ENCODE measurements at places on chromosomes 5 and 9.
A peak's percentile ranks its signal among the peaks of the same experiment; 100 is the strongest.

GRCh38 chr5:66840511-66841013 lies 244.4 kb downstream of the MAST4 start:
- DNase-seq = no peak

- no peak for DNase-seq
Observed at GRCh38 chr9:116647515-116647809, 39.6 kb upstream of the TRIM32 start.

GRCh38 chr9:104836235-104836634 lies 72.3 kb downstream of the NIPSNAP3B start:
- DNase-seq = peak; percentile 47

DNA sequence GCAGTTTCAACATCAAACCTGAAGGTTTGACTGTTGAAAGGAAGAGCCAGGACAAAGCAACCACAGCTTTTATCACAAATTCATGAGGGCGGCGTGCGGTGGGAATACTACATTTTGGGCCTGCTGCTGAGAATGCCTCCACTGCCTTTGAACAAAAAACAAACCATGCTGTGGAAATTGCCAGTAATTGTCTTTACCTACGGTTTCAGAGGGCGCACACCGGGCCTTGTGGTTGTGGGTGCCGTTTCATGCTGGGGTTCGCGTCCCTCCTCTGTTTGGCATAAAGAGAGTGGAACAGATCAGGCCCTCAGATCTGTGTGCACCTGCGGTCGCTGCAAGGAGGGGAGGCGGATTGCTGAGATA lies 27.6 kb upstream of the TCF7 start:
- DNase-seq = no peak

DNA sequence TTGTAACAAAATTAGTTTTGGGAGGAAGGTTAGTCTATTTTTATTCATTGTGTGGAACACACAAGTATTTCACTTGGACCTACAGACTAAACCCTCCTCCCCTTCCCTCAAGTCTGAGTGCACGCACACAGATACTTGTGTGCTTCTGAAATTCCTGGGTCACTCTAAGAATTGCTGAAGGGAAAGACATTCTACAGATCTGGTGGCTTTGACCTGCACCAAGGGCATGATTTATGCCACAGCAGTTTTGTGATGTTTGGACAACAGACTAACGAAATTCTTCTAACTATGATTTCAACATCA lies 150.5 kb downstream of the ARL15 start:
- peak; percentile 59 for DNase-seq

DNA sequence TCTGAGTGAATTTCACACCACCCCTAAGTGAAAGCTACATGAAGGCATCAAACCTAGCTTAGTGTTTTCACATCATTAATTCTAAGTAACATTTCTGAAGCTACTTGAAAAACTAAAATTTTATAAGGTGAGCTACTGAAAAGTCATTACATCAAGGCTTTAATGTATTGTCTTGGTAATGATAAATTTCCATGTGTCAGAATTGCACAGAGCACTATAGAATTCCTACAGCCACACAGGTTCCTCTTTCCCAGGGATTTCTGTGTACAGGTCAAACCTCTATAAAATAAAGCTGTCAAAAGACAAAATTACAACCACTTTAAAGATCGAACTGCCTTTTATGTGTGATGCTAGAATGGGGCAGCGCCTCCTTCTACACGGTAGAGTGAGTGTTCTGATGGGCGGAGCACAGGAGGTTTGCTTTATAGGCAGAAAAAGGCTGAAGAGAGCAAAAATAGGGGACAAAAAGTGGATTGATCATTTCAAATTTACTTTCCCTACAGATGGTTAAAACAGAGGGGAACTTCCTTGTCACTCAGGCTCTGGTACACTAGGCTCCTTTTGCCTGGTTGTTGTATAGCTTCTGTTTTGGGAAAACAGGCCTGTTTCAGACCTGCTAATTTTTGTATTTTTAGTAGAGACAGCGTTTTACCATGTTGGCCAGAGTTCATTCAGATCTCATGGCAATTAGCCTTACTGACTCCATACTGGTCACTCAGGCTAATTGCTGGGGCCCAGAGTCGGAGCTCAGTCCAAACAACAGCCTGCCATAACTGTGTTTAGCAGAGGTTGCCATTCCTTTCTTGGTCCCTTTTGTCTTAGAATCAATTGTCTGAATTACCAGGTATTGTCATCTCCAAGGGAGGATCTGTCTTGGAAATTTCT lies 102.5 kb upstream of the BASP1 start:
- no peak for DNase-seq

GRCh38 chr5:59260973-59261372 lies 632.6 kb downstream of the PDE4D start:
- no peak for DNase-seq

DNA sequence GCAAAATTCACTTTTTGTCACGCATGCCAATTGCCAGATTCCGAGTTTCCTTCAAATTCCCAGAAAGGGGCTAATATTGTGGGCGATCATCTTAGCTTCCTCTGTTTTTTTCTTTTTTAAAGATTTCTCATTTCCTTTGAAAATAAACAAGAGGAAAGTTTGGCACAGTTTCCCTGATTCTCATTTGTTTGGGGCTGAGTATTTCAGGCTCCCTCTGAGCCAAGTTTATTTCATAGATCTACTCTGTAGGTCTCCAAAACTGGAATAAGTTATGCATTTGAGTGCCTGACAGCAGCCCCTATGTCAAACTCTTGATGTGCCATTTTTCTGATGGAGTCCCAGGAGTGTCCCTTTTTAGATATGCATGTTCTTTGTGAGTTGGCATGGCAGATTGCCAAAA lies 1297.2 kb upstream of the WWC1 start:
- no peak for DNase-seq

- DNase-seq = peak; percentile 61
Observed at GRCh38 chr5:135986891-135987401, 32.2 kb upstream of the LECT2 start.

GRCh38 chr5:167798448-167798847 lies 493.0 kb upstream of the WWC1 start:
- peak; percentile 35 for DNase-seq

DNA sequence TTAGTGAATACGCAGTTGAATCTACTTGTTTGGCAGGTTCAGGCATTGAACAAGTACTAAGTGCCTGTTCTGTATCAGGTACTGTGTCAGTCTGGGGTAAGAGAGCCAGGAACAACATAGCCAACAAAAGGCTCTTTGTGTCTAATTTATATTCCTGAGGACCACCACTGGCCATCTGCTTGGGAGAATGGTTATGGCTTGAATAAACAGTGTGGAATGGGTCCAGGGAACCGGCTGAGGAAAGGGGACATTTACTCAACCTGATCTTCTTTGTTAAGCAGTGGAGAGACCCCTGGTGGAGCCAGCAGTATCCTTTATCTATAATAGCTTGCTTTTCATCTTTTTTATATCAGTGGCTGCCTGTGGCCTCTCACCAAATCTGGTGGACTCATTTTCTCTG lies 38.6 kb downstream of the EXOSC2 start:
- DNase-seq = no peak

DNA sequence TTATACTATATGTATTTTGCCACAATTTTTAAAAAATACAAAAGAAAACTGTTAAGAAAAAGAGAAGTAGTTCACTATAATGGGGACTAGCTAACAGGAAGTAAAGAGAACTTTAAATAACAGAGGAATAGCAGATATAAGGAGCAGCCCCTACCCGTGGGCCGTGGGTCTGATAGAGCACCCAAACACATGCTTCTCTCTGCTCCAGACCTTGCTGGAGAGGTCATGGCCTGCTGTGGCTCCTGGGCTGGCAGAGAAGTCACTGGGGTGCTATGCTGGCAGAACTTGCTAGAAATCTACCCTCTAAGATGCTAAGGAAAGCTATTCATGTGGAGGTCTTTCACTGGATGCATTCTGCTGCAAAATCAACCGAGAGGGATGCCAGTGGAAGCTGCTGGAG lies 10.0 kb upstream of the TNFAIP8 start:
- no peak for DNase-seq

DNA sequence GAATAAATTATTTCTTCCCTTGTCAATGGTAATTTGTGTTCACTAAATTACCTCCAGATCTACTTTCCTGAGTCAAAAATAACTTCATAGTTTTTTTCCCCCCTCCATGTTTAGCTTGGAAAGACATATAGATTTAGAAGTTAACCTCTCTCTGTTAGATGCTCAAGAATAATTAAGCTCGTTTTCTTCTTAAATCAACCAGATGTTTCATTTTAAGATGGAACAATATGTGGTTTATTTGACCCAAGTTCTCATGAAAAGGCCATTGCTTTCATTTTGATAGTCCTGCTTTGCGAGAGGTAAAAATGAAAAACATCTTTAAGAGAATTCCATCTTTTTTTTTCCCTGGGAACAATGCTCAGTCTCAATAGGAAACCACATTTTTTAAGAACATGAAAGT lies 27.7 kb upstream of the GAS1 start:
- DNase-seq = peak; percentile 48

GRCh38 chr5:80128141-80128540 lies 93.0 kb downstream of the THBS4 start:
- DNase-seq = peak; percentile 86

DNA sequence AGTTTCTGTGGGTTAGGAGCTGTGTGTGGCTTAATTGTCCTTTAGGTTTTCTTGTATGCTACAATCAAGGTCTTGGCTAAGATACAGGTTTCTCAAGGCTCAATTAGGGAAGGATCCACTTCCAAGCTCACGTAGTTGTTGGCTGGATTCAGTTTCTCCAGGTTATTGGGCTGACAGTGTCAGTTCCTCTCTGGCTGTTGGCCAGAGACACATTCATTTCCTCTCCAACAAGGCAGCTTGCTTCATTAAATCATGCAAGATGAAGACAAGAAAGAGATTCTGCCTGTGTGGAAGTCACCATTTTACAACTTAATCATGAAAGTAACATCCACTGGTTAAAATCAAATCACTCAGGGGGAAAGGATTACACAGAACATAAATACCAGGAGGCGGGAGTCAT lies 275.7 kb upstream of the KIF2A start:
- DNase-seq = no peak

DNA sequence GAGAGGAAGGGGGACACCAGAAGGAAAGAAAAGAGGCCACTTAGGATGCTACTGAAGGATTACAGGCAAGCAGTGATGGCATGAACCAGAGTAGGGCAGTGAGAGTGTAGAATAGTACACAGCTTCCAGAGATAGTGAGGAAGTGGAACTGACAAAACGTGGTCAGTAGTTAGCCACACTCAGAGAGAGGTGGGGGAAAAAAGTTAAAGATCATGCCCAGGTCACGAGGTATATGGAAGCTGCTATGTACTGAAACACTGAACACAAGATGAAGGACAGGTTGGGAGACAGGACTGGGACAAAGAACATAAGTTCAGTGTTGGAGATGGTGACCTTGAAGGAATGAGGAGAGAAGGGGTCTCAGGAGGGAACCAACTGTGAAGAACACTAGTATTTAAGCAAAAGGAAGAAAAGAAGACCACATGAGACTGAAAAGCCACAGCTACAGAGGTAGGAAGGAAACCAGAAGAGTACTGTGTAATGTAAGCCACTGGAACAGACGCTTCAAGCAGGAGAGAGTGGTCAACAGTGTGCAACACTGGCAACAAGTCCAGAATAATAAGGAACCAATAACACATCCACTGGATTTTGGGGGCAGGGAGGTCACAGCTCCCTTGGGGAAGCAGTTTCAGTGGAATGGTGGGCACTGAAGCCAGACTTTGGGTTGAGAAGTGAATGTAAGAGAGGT lies 45.5 kb downstream of the ELL2 start:
- DNase-seq = no peak

GRCh38 chr5:128674837-128675446 lies 136.9 kb upstream of the FBN2 start:
- peak; percentile 74 for DNase-seq

DNA sequence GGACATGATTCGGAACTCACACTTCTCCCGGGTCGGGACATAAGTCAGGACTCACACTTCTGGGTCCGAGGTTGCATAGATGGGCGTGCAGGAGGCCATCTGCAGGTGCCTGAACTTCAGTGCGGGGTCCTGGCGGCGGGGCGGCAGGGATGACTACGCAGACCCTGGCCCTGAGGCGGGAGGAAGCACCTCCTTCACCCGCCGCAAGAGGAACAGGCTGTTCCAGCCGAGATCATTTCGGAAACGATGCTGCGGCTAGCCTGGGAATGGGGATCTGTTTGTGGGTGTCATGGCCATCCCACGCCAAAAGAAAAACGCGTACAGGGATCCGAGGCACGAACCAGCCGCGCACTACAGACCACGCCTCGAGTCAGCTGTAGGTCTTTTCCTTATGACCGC lies 196.6 kb downstream of the TTLL11 start:
- DNase-seq = peak; percentile 43

DNA sequence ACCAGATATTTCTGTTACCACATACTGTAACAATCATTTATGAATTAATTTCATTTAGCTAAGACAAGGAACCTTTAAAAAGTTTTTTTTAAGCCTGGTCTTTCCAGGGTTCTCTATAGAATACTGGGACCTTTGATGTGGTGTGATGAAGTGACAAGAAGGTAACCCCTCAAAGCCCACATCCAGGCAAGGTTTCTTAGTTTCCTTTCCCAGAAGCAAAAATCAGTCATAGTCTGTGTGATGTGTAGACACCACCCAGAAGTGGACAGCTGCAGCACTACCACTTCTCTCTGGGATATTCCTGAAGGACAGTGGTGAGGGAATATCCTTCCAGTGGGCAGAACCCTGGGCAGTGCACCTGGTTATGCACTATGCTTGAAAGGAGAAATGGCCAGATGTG lies 115.6 kb downstream of the TTC39B start:
- no peak for DNase-seq

DNA sequence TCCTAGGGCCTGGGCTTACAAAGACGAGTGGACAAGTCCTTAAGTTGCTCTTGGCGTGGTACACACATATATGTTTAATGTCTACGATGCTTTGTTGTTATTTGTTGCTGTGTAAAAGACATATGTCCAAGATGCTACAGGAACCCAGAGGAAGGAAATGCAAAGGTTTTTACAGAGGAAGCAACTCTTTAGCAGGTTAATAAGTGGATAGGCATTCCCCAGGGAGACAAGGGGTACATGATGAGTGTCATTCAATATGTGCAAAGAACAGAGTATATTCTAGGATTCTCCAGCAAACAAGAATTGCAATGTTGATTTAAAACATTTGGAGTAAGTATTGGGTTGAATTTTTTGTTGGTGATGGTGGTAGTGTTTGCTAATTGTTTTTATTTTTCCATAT lies 92.1 kb downstream of the PIP5K1B start:
- no peak for DNase-seq

DNA sequence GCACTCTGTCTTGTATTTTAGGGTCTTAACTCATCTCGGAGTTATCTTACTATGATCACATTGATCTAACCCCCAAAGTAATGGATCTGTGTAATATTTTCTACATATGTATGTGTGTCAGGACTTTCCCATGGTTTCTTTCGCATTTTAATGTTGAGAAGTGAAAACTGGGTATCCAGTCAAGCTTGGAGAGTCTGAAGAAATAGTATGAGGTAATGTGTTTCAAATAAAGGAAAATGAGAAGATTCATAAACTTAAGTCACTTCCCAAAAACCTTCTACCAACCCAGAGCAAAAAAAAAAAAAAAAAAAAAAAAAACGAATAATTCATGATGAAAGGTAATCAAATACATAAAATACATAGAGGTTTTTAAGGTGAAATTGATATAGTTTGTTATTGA lies 187.8 kb upstream of the VCAN start:
- no peak for DNase-seq

DNA sequence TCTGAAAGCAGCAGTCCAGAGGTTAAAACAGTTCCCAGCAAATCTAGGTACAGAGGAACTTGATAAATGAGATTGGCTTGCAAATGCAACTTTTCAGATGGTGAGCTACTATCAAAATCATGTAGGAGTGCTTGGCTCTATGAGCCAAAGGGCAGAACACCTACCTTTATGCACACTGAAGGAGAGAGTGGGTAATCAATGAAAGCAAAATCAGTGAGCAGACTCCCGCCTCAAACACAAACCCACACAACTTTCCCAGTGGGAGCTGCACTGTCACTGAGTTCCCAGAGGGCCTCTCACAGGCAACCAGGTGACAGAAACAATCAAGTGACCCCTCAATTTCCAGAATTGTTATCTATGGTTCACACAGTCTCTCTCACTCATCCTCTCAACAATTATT lies 8.5 kb downstream of the ARL15 start:
- DNase-seq = no peak
